ENCODE measurements at places on chromosomes 12 and 14.

- DNase-seq: no peak
These were observed 6.7 kb upstream of the KCNH5 start for GRCh38 chr14:63051992-63052391.

DNA sequence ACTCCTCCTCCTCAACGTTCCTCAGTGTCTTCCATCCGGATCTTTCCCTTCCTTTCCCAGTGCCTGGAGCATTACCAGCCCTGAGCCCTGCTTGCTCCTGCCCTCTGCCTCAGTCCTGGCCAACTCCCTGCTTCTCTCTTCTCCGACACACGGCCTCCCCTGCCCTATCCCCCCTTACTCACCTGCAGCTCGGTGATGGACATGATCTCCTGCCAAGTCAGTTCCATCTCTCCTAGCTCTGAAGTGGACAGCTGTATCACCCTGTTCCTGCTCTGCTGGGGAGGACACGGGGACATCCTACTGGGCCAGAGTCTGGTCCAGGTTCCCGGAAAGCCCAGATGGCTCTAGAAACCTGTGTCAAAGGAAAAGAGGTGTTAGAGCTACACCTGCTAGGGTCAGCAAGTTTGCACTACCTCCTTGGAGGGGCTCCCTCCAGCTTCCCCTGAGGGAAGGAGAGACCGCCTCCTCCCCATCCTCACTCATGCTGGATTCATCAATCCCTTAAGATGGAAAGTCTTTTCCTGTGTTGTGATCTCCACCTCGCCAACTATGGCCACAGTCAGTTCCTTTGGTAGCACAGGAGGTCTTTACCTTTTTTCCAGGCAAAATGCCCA, 5.8 kb downstream of the NFE2 start:
- no peak for DNase-seq

- no peak for DNase-seq
These were observed 26.3 kb upstream of the ULK1 start for GRCh38 chr12:131867891-131868675.

DNA sequence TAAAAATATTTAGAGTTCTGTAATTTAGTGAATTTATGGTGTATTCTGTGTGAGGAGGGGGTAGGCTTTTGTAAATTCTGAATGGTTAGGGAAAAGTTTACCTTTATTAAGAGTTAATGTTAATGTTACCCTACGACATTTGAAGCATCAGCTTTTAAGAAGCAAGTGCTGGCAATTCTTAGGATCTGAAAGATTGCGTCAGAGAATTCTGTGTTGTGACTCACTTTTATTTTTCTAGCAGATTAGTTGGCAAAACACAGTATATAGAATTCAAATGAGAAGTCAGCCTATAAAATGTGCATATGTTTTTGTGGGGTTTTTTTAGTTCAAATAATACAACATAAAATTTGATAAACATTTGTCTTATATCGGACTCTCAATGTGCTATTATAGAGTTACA, 97.6 kb downstream of the RAD52 start:
- DNase-seq: no peak

DNA sequence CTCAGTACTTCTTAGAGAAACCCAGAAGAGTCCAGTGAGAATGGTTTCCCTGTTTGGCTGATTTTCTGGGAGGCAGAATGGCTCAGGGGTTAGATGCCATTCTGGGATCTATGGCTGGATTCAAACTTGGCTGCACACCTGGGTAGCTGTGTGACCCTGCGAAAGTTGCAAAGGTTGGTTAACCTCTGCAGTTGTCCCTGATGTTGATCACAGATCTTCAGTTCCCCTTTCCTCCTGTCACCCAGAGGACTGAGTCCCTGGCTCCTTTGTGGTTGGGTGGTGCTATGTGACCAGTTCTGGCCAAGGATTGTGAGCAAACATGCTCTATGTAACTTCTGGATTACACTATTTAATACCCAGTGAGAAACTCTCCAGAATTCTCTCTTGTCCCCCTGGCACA, 418.0 kb downstream of the RGS6 start:
- DNase-seq: no peak

DNA sequence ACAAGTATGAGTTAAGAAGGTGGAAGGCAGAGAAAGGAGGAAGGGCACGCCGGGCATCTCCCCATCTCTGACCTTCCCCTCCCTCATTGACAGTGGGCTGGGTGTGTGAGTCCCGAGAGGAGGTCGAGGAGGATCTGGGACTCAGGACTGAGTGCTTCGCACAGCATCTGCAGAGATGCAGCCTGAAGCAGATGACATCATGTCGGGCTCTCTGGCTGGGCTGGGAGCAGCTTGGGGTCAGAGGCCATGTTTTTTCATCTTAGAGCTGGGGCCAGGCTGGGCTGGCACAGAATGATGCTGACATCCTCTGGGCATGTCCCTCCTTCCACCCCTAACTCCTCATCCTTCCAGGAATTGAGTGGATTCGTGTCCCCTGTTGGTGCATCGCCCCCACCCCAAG, 43.5 kb downstream of the CMKLR1 start:
- DNase-seq: no peak
